ENCODE measurements at places on chromosomes 11 and 22. TPM values are rescaled to one million over a fixed set of nuclear protein-coding genes. Genes with fewer than 3 reads are reported as not detected.

Gene IGLL1
- total RNA-seq: not detected

Gene APOBEC3B
- 2.2 TPM for total RNA-seq

Gene CARD10
- total RNA-seq: 18.8 TPM

Gene TMEM218
- 24.4 TPM for total RNA-seq

Gene HEPN1
- not detected for total RNA-seq

Gene GVQW3
- total RNA-seq: 2.0 TPM

Gene ALX4
- total RNA-seq: 0.13 TPM

Gene SMTNL1
- total RNA-seq: not detected

Gene CATSPERZ
- not detected for total RNA-seq

Gene MOGAT2
- total RNA-seq: not detected

Gene TESMIN
- total RNA-seq: 2.2 TPM

Gene B3GAT3
- 26.5 TPM for total RNA-seq

Gene PGA3
- 2.5 TPM for total RNA-seq

Gene OR4P4
- total RNA-seq: not detected

Gene UBQLNL
- 1.0 TPM for total RNA-seq

Gene HIPK3
- 233 TPM for total RNA-seq

Gene ADM
- 245 TPM for total RNA-seq

Gene SNRPD3
- total RNA-seq: 135 TPM

Gene APLNR
- total RNA-seq: 2.0 TPM

Gene CHRDL2
- not detected for total RNA-seq

Gene TRIM5
- total RNA-seq: 19.0 TPM

Gene CCDC89
- 1.7 TPM for total RNA-seq

Gene SNX32
- 0.93 TPM for total RNA-seq

Gene FGF19
- total RNA-seq: not detected

Gene MICAL3
- total RNA-seq: 32.5 TPM

Gene ZBTB16
- 375 TPM for total RNA-seq

Gene OR4D6
- total RNA-seq: not detected

Gene DDIAS
- 0.79 TPM for total RNA-seq

Gene GAL3ST1
- total RNA-seq: not detected

Gene OR5P2
- not detected for total RNA-seq

Gene OR51B4
- total RNA-seq: not detected

Gene TRIM49
- total RNA-seq: not detected

Gene RFPL1
- not detected for total RNA-seq

Gene EMSY
- total RNA-seq: 59.3 TPM

Gene AIFM3
- 2.6 TPM for total RNA-seq

Gene CD3D
- total RNA-seq: 2.6 TPM

All from omental fat pad (tissue), 4 donors.